Stromal cell of bone marrow (primary cell): ENCODE measurements at places on chromosomes 1 and 21.

GRCh38 chr21:37683396-37684114 is 232.7 kb downstream of the KCNJ6 start:
- no peak for DNase-seq

DNA sequence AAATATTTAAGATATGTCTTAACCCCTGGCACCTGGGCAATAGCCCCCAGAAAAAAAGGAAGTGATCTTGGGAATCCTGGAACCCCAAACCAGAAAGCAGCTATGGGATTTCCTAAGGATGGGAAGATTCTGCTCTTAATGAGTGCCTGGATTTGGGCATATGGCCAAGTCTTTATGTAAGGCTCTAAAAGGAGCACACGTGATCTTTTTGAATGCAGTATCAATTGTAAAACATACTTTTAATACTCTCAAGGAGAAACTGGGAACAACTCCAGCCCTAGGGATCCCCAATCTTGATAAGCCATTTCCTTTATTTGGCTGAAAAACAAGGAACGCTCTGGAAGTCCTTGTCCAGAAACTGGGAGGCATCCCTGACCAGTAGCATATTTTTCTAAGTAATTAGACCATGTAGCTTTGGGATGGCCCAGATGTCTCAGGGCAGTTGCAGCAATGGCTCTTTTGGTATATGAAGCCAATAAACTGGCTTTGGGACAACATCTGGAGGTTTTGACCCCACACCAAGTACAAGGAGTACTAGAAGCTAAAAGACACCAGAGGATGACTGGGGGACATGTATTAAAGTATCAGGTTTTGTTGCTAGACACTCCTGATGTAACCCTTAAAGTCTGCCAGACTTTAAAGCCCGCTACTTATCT is 80.9 kb upstream of the KIAA0040 start:
- no peak for DNase-seq

DNA sequence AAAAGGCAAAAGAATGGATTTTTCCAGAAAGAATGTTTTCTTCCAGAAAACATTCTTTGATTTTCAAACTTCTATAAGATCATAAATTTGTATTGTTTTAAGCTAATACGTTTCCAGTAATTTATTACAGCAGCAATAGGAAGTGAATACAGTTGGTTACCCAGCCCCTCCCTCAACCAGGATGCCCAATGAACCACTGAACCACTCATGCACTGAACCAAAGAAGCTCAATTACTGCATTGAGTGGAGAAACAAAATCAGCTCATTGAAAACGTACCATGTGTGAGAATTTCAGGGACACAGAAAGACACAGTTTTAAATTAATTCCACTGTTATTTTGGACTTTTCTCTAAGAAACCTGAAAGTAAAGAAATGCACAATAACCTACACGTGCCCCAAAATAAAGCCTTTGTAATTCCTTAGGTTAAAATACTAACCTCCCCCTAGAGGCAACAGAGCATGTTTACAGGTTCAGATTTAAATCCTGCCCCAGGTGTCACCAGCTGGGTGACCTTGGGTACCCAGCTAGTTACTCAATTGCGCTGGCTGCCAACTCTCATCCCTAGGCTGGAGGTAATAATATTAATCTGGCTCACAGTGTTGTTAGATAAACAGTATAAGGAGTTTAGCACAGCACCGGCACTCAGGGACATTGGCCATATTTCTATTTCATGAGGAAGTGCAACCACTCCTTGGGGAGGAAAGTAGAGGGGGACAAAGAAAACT is 111.7 kb downstream of the NMNAT2 start:
- no peak for DNase-seq

- no peak for DNase-seq
Measured at GRCh38 chr1:173023343-173023742, 27.4 kb downstream of the TNFSF18 start.
